ENCODE measurements at places on chromosomes 11 and 22. TPM values are rescaled to one million over a fixed set of nuclear protein-coding genes. Genes with fewer than 3 reads are reported as not detected.

Gene APLNR
- total RNA-seq = 5.7 TPM

Gene SOX10
- 0.46 TPM for total RNA-seq

DNA sequence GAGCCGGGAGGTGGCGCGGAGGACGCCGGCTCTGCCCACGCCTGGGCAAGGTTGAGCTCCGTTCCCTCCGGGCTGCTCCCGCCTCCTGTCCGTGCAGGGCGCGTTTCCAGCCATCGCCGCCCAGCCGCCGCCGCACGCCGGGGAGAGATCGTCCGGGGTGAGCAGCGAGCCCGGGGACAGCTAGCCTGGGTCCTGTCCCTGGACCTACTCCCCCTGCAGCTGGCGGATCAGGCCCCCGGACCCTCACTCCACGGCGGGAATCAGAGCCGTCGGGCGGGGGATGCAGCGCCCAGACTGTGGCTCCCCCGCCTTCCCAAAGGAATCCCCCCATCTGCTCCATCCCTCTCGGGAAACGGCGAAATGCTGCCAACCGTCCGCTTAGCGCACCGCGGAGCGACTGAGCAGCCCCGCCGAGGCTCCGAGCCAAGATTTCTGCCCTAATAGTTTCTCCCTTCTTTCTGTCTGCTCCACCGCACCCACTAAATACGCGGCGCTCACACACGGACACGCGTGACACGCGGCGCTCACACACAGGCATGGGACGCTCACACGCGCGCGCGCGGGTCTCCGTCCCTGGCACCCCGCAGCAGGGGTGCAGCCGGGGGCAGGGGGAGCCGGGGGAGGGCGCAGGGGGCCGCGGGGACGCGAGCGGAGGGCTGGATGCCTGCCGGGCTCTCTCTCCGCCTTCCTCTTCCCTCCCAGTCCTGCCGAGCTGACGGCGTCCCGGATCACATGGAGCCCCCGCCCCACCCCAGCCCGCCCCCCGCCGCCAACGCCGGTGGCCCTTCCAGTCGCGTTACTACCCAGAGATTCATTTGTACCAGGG, at the start of gene KCNJ5:
Gene KCNJ5, plus strand, starts transcription at position 814 of the 826 bp plus-strand sequence. CDS start 19,918 bp downstream, outside the sequence.
- peak; percentile 23 for DNase-seq

GRCh38 chr22:42901790-42902508, 44.9 kb upstream of the ARFGAP3 start:
- DNase-seq = no peak

Gene OR8G5
- total RNA-seq = not detected

DNA sequence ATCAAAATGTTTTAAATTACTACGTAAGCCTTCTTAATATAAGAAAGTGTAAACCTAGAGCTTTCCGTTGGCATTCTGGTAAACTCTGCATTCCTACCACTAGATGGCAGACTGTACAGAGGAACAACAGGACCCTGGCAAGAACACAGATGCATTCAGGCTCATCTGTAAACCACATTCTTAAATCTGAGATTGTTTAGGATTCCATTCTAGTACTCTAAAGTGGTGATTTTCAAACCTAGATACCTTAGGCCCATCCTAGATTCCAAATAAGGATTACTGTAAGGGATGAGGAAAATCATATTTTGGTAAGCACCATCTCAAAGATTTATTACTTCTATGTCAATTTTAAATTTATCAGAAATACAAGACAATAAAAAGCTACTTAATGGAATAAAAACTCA, 26.9 kb downstream of the PICALM start:
- peak; percentile 90 for DNase-seq

- no peak for DNase-seq
Observed at GRCh38 chr22:19507534-19507861, 16.7 kb downstream of the CLDN5 start.

- no peak for DNase-seq
Observed at GRCh38 chr11:128201801-128202200, 385.6 kb downstream of the ETS1 start.

DNA sequence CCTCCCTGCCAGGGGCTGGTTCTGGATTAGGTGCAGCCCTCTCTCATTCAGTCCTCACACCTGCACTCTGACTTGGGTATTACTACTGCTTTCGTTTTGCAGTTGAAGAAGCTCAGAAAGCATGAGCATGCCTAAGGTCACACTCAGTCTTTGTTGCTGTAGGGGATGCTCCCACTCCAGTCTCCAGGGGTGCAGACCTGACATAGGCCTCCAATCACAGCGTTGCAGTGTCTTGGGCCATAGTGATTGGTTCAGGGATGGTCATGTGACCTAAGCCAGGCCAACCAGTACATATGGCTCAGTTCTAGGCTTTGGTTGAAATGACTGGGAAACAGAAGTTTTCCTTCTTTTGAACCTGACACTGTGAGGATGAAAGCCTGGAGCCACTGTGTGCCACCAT, 61.7 kb downstream of the FBXO7 start:
- DNase-seq = no peak

- no peak for DNase-seq
Observed at GRCh38 chr11:1128311-1129142, 29.2 kb upstream of the MUC5AC start.

- no peak for DNase-seq
Observed at GRCh38 chr11:786235-787083, 3.4 kb downstream of the CEND1 start.

Gene BAIAP2L2
- total RNA-seq = 63.7 TPM

GRCh38 chr11:9772218-9772617, 108.3 kb downstream of the SWAP70 start:
- no peak for DNase-seq

Gene PRDM11
- total RNA-seq = 25.2 TPM

- DNase-seq = no peak
Observed at GRCh38 chr22:31247726-31248125, 35.6 kb downstream of the LIMK2 start.

DNA sequence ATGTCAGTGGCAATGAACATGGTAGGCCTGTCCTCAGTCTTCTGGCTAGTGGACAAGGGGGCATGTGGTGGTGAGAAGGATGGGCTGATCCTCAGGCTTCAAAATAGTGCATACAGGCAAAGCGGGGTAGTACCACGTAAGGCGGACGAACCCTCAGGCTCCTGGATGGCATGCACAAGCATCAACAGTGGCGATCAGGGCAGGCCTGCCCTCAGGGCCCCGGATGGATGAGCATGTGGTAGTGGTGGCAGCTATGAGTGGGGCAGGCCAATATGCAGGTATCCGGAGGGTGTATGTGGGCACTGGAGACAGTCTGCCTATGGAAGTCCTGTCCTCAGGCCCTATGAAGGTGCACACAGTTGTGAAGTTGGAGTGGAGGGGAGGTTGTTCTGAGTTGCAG, 163.8 kb downstream of the GUCY1A2 start:
- peak; percentile 17 for DNase-seq

DNA sequence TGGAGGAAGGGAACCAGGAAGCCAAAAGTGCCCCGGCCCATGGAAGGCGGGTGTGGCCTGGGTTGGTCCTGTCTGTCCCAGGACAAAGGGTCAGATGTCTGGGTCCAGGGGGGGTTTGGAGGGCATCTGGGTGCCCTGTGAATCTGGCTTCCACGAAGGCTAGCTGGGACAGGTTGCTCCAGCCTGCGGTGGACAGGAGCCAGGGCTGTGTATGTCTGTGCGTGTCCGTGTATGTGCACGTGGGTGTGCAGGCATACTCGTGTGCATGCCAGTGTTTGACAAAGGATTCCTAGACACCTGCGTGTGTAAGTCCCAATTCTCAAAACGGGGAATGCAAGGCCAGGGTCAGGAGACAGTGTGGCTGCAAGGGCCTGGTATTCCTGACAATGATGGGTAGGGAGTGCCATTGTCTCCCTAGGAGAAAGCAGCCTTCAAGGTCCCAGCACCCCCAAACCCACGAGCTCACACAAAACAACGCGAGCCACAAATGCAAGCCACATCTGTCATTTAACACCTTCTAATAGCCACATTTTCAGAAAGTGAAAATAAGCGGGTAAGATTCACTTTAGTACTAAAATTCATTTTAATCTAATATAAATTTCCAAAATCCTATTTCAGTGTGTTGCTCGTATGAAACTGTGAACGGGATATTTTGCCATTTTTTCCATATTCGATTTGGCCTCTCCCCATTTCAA, 78.4 kb upstream of the WNT7B start:
- peak; percentile 88 for DNase-seq

- no peak for DNase-seq
Observed at GRCh38 chr11:44382656-44383240, 72.8 kb upstream of the ALX4 start.

- no peak for DNase-seq
Observed at GRCh38 chr11:83249445-83249844, 36.7 kb downstream of the CCDC90B start.

Gene MOGAT2
- 247 TPM for total RNA-seq

Gene TBC1D10A
- 41.4 TPM for total RNA-seq

DNA sequence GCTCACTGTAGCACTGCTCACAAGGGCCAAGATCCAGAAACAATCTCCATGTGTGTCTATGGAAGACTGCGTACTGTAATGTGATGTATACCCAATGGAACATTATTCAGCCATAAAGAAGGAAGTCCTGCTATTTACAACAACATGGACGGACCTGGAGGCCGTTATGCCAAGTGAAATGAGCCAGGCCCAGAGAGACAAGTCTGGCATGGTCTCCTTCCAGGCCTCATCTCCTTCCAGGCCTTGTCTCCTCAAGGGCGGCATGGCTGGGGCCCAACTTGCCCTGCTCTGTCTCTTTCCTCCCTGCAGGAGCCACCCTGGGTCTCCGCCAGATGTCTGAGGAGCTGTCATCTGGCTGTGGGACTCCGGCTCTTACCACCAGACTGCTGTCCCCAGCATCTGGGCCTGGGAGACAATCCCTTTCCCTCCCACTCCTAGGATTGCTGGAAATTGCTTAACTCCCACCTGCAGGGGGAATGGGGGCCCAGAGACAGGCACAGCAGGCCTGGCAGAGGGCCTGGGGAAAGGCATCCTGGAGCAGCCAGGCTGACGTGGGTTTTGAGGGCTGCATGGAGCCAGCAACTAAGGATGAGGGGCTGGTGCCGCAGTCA, 1326.6 kb downstream of the TBC1D22A start:
- no peak for DNase-seq

DNA sequence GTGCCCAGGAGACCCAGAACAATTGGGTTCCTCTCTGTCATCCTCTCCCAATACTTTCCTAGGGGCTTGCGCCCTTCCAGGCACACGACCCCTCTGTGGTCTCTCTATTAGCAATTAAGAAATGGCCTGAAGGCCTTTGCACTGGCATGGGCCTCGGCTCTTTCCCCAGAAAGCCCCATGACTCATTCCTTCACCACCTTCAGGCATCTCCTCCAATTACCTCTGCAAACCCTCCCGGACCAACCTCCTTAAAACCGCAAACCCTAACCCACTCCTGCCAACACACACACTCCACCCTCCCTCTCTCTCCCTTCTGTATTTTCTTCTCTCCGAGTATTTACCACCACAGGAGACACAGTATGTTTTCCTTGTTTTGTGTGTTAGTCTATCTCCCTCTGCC, 36.7 kb downstream of the LARGE1 start:
- DNase-seq = no peak

GRCh38 chr22:45526768-45527360, 24.2 kb downstream of the FBLN1 start:
- DNase-seq = no peak

Gene ATL3
- 61.5 TPM for total RNA-seq
